GF-D8 (cell line): ENCODE measurements at places on chromosomes 11 and 22.

GRCh38 chr11:130700092-130700491 lies 216.2 kb downstream of the SNX19 start:
- DNase-seq: no peak

DNA sequence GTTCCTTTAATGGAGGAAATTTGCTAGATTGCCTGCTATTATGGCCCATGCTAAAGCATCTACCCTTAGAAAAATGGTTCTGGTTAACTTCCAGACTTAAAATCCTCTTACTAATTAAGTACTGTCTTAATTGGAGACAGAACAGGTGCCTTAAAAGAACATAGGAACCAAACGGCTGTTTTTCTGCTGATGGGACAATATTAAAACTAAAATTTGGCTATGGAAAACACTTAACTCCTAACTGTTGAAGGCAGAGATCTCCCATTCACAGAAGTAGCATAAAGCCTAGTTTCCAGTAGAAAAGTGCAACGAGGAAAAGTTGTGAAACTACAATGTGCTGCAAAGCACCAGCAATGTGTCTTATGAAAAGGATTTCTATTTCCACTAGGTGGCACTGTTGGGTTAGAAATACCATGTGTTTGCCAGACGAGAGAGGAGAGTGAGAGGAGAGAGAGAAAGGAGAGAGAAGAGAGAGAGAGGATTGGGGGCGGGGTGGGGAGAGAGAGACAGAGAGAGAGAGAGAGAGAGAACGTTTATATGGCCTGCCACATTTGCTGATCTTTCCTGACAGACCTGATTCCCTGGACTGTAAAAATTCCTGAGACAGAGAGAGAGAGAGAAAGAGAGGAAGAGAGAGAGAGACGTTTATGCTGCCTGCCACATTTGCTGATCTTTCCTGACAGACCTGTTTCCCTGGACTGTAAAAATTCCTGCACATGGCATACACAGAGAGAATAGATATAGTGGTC lies 51.5 kb downstream of the FAM181B start:
- DNase-seq: peak; percentile 1

DNA sequence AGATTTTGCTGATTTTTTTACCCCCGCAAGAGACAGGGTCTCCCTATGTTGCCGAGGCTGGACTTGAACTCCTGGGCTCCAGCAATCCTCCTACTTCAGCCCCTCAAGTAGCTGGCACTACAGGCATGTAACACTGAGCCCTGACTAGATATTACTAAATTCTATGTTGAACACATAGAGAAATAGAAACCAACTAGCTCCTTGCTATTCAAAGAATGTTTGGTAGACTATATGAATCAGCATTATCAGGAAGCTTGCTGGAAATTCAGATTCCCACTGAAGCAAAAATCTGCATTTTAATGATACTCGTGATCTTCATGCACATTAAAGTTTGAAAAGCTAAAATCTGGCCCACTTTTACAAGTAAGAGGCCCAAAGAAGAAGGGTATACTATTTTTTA lies 11.9 kb downstream of the TMEM41B start:
- DNase-seq: no peak

GRCh38 chr11:114265122-114265878 lies 30.9 kb upstream of the NNMT start:
- no peak for DNase-seq

DNA sequence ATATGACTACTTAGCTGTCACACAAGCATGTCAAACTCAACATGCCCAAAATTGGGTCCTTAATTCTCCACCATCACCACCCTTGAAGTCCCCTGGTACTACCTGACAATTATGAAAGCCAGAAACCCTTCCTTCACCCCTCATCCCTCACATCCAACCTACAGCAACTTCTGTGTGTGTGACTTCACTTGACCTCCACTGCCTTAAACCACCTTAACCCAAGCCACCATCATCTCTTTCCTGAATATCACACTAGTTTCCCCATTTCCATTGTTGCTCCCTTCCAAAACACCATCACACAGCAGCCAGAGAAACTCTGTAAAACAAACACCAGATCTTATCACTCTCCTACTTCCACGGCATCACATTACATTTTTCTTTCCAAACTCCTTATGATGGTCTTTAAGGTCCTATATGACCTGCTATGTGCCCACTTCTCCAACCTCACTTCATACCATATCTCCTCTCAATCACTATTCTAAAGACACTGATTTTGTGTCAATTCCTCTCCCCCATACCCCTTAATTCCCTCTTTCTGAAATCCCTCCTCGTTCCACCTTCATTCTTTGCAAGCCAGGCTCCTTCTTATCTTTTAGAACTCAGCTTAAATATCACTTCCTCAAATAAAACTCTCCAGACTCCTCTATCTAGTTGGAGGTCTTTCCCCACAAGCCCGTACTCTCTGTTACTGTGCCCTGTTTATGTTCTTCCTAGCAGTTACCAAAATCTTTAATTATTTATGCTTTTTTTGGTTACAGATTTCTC lies 124.9 kb downstream of the RBFOX2 start:
- DNase-seq: no peak

- no peak for DNase-seq
Measured at GRCh38 chr11:11408436-11409221, 55.6 kb upstream of the CSNK2A3 start.
